Stimulated activated naive CD4-positive, alpha-beta T cell treated with Interleukin-2 at 50 U/mL for 16 hours (primary cell): ENCODE measurements at places on chromosomes 13 and 19.

- DNase-seq = peak; percentile 55
Observed at GRCh38 chr19:44747739-44748425, 626 bp upstream of the BCL3 start.

DNA sequence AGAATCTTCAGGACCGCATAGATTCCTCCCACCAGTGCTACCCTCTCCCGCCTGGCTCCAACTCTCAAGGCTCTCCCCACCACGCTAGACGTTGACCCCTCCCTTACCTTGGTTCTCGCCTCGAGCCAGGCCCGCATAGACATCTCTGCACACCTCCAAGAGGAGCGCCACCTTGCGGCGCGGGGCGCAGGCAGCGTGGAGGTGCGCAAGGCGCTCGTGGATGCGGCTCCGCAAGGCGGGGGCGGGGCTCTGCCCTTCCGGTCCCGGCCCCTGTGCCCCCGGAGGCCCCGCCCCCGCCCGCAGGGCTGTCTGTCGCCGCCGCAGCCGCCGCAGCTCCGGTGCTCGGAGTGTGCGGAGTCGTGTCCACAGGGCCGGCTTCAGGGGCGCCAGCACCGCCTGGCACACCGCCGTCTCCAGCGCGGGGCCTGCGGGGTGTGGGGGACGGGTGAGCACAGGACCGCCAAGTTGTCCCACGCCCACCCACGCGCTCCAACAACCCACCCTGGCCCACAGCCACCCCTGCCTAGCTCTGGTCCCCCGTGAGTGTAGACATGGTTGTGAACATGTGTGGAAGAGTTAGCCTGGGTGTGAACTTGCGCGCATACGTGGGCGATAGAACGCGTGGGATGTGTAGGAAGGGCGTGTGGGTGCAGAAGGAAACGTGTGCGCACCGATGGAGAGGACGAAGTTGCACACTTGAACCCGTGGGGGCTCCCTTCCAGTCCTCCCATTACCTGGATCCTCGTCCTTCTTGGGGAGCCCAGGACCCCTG, 8.1 kb downstream of the RINL start:
- peak; percentile 90 for DNase-seq

- DNase-seq = no peak
Observed at GRCh38 chr19:28701491-28701890, 511.5 kb downstream of the UQCRFS1 start.

GRCh38 chr13:59566561-59566960, 597.2 kb downstream of the DIAPH3 start:
- no peak for DNase-seq

GRCh38 chr19:33771384-33772101, 25.1 kb upstream of the KCTD15 start:
- DNase-seq = peak; percentile 54

GRCh38 chr19:52724701-52725514, 9.9 kb downstream of the ZNF611 start:
- DNase-seq = no peak

- no peak for DNase-seq
Observed at GRCh38 chr19:49891393-49891792, 5.3 kb downstream of the IL4I1 start.

GRCh38 chr13:71613066-71613745, 253.8 kb downstream of the DACH1 start:
- DNase-seq = no peak

GRCh38 chr19:6576869-6577475, 14.0 kb downstream of the CD70 start:
- DNase-seq = no peak

- DNase-seq = no peak
Observed at GRCh38 chr19:7470540-7471305, 18.1 kb downstream of the PEX11G start.

GRCh38 chr13:99662678-99663077, 161.4 kb downstream of the TM9SF2 start:
- no peak for DNase-seq

GRCh38 chr19:14361824-14362223, 19.4 kb upstream of the ADGRE5 start:
- peak; percentile 33 for DNase-seq

DNA sequence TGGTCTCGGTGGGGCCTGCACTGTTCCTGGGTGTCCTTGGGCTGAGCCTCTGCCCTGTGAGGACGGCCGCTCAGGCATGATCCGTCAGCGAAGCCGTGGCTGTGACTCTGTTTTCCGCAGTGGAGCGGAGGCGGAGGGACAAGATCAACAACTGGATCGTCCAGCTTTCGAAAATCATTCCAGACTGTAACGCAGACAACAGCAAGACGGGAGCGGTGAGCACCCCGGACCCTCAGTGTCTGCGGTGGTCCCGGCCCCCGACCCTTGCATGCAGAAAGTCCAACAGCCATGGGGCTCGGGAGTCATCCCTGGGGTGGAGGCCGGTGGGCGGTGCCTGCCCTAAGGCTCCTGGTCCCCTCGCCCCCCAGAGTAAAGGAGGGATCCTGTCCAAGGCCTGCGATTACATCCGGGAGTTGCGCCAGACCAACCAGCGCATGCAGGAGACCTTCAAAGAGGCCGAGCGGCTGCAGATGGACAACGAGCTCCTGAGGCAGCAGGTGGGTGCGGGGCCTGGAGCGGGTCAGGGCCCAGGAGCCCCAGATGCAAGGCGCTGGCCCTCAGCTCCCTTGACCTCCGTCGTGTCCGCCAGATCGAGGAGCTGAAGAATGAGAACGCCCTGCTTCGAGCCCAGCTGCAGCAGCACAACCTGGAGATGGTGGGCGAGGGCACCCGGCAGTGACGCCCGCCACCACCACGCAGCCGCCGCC, 3.6 kb upstream of the HAMP start:
- DNase-seq = no peak

DNA sequence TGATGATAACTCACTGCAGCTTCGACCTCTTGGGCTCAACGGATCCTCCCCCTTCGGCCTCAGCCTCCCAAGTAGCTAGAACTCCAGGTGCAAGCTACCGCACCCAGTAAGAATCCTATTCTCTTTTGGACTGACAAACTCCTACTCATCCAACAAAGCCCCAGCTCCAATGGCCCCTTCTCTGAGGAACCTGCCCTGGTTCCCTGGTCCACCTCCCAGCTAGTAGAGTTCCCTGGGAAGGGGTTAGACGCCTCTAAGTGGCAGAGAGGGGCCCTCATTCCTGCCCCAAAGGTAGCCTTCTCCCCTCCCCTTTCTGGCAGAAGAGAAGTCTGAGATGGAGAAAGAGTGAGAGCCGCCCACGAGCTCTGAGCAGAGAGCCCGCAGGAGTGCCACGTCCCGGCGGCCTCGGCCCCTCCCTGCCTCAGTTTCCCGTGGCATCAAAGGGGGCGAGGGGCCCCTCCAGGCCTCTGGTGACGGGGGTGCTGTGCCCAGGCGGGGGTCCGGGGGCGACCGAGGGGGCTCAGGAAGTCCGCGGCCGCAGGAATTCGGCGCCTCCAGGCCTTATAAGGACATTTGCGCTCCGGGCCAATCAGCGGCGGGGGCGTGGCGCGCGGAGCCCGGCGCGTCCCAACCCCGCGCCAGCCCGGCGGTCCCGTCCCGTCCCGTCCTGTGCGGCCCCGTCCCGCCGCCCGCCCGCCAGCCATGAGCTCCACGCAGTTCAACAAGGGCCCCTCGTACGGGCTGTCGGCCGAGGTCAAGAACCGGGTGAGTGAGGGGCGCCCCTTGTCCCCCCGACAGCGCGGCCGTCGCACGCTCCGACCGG, at the start of gene CNN2:
CNN2 (plus strand) TSS at position 649 of the 823 bp plus-strand sequence; CDS start at position 703, 54 bp downstream.
- peak; percentile 53 for DNase-seq

GRCh38 chr13:30957258-30957943, 24.9 kb downstream of the TEX26 start:
- DNase-seq = no peak

DNA sequence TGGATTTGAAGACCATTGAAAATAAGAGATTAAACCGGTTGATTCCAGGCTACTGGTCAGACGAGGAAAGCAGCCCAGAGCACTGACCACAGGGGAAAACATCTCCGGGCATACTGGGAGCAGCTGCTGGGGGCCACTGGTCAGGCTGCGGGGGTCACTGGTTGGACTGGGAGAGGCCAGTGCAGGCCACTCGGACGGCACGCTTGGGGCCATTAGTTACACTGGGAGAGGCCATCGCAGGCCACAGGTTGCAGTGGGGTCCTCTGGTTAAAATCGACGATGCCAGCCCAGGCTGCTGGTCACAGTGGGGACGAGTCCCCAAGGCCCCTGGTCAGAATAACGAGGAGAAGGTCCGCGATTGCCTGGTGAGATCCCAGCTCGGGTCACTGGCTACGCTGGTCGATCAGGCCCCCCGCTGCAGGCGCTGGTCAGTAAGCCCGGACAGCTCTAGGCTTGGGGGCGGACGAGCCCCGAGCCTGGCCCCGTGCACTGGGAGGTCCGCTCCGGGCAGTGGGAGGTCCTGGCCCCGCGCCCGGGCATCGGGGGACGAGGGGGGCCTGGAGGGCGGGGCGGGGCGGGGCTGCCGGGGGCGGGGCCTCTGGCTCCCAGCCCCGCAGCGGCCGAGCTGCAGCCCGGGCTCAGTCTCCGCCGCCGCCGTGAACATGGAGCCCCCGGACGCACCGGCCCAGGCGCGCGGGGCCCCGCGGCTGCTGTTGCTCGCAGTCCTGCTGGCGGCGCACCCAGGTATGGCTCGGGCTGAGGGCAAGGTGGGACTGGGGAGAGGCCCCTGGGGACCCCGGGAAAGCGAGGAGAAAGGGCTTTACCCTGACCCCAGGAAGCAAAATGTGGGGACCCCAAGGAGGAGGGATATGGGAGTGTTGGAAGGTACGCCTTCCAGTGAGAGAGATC, at the start of gene BCAM:
BCAM (plus strand) TSS at position 641 of the 909 bp plus-strand sequence; CDS start at position 663, 22 bp downstream.
- peak; percentile 8 for DNase-seq

- no peak for DNase-seq
Observed at GRCh38 chr19:49592486-49593232, 1.7 kb downstream of the PRR12 start.
